ENCODE measurements at places on chromosomes 4 and X.
A peak's percentile ranks its signal among the peaks of the same experiment; 100 is the strongest.

DNA sequence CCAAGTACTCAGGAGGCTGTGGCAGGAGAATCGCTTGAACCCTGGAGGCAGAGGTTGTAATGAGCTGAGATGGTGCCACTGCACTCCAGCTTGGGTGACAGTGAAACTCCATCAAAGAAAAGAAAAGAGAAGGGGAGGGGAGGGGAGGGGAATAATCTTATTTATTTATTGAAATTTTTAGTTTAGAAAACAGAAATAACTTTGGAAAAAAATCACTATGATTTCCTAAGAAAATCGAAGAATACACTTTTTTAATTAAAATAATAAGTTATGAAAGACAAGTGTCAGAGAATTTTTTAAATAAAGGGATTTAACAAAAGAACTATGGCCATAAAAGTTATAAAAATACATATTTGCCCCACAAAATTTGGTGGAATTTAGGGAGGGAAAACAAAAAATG, 836.9 kb upstream of the HS3ST1 start:
- no peak for DNase-seq

DNA sequence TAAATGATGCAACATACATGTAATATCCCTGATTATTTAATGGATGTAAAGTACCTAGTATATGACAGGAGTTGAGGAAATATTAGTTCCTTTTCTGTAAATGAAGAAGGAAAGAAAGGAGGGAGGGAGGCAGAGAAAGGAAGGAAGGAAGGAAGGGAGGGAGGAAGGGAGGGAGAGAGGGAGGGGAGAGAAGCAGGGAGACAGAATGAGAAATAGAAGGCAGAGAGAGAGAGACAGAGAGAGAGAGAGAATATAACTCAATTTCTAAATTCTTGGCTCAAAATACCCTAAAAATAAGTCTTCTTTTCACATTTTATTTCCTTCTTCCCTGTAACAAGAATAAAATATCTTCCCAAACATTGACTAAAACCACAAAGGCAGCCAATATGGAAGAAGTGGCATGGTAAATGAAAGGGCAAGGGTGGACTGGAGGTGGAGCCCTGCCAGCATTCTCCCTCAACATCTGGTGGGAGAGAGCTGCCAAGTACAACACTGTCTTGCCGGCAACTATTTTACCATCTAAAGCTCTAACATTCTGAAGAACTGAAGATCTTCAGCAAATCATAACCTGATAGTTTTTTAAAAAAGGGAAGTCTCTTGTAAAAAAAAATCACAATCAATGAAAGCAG, 245.1 kb downstream of the PPP3CA start:
- DNase-seq = no peak

- DNase-seq = no peak
Measured at GRCh38 chr4:53116954-53117353, 248.9 kb downstream of the SCFD2 start.

DNA sequence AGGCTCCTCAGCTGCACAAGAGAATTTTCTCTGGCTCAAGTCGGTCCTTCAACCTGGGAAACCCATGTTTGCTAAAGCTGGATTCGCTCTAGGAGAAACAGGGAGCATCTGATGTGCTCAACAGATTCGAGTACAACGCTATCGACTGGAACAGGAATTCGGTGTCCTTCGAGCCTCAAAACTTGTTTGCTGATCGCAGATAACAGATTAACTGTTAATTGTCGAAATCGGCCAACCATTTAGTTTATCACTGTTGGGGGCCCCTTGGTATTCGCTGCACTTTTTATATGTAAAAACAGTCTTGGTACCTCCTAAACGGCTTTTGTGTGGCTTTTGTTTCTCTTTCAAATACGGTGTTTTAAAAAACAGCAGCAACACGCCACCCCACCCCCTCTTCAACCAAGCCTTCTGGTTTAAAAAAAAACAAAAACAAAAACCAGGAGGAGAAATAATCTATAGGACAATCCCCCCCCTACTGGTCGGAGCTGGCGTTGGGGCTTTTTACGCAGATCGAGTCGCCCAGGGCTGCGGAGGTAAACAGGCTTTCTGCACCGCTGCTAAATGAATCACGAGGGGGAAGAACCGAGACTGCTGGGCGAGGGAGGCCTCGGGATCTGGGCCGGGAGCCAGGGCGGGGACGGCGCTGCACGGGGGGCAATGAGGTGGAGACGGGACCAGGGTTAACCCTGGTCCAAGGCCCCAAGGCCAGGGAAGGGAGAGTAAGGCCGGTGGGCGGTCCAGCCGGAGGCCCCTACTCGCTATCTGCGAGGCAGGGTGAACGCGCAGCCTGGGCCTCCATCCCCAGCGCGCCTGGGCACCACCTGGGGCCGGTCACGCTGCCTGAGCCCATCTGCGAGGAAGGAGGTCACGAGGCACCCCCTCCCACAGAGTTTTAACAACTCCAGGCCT, 71.7 kb upstream of the BCOR start:
- peak; percentile 45 for DNase-seq

- no peak for DNase-seq
Measured at GRCh38 chr4:38774181-38774955, 8.4 kb downstream of the TLR10 start.

DNA sequence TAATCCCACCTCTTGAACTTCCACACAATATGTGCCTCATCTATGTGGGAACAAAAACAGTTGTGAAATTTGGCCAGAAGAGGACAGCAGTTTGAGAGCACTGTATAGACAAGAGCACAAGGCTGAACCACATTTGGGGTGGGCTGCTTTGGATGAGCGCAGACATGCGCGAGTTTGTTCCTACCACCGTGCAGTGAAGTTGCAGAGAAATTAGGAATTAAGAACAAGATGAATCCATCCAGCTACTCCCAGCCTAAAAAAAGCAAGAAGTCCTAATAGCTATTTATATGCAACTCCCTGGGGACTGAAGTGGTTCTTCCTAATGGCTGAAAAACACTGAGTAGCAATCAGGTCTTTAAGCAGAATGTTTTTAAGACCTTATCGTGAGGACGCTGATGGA, 1.0 kb downstream of the GAB3 start:
- DNase-seq = no peak

- DNase-seq = no peak
Measured at GRCh38 chrX:124268099-124268498, 64.4 kb upstream of the TEX13D start.

DNA sequence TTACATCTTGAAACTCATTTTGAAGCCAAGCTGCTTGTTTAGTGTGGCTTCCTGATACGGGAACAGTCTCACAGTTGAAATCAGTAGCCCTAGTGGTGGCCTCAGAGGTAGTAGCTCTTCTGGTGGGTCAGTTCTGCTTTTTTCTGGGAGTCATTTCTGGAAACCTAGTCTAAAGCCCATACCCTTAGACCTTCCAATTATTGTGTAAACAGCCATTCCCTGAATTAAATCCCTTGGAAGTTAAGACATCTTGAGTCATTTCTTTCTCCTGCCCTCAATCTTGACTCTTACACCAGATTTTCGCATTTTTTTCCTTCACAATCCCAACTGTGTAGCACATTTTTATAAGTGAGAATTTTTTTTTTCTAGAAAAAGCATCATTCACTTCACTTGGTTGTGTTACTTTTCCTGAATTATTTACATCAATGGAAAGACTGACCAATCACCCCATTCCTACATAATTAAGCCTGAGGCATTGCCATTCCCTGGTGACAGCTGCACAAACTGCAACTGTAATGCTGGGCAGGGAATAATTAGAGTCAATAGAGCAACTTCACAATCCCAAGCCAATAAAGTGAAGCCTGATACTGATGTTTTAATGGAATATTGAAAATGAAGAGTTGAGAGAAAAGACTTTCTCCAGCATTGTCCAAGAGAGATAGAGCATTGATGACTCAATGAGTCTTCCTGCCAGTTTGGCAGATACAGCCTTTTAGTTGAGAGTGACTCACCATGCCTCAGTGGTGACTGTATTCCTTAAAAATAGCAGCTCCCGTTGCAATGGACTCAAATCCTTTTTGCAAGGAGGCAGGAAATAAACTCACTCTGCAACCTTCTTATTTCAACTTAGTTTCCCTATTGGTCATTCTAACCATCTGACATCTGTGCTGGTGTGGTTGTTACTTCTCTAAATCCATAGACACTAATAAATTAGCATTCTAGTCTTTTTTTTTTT, 13.0 kb upstream of the SEPSECS start:
- DNase-seq = no peak

DNA sequence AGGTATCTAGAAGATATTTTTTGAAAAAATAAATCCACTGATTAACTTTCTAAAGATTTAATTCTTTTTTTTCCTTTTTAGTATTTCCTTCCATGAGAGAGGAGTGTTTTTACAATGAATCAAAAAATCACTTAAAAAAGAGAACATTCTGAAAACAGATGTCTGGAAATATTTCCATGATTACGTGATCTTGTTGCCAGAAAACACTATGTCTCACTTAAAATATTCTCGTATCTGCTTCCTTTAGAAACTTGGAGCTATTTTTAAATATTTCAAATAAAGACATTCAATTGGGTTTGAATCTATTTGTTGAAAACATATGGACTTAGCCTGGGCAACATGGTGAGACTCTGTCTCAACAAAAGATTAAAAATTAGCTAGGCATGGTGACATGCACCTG, 232.8 kb upstream of the RASGEF1B start:
- DNase-seq = no peak

GRCh38 chrX:51866210-51866609, 27.2 kb upstream of the MAGED1 start:
- DNase-seq = no peak

- no peak for DNase-seq
Measured at GRCh38 chrX:10620121-10620699, at the start of gene MID1. Gene MID1 (minus strand): TSS chrX:10620585. CDS start chrX:10567547, 53,038 bp downstream.

- no peak for DNase-seq
Measured at GRCh38 chrX:106286053-106286650, 118.0 kb downstream of the PWWP3B start.

- DNase-seq = peak; percentile 4
Measured at GRCh38 chrX:7088968-7089615, 58.4 kb upstream of the STS start.

DNA sequence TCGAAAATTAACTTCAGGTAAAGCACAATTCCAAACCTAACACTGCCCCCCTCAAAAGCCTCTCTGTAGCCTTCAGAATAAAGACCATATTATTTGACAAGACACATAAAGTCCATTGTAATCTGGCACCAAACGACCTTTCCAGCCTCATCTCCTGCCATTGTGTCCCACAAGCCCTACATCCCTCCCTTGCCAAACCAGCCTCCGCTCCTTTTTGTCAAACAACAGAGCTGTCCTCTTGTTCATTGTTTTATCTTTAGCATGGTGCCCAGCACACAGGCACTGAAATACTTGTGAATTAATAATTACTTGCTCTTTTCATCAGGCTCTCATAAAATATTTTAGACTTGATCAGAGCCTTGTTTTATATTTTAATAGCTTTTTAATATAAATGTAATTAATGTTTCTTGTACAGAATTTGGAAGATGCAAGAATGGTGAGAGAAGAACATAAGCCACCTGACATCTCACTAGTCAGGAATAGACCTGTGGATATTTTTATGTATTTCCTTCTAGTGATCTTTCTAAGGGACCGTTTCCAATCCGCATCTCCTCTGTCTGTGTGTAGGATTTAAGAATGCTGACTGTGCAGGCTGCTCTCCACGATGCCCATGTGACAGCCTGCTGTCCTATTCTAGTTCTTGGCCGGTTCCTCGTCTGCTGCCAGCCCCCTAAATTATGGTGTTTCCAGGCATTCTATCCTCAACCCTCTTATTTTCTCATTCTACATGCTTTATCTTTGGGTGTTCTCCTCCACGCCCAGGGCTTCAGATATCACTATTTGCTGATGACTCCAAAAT, 3.0 kb upstream of the IRF2 start:
- DNase-seq = no peak

GRCh38 chr4:153432965-153433753, 33.0 kb upstream of the TMEM131L start:
- no peak for DNase-seq

GRCh38 chr4:44025376-44026020, 423.1 kb downstream of the KCTD8 start:
- DNase-seq = no peak

GRCh38 chr4:183757060-183757459, 98.0 kb downstream of the TRAPPC11 start:
- no peak for DNase-seq

DNA sequence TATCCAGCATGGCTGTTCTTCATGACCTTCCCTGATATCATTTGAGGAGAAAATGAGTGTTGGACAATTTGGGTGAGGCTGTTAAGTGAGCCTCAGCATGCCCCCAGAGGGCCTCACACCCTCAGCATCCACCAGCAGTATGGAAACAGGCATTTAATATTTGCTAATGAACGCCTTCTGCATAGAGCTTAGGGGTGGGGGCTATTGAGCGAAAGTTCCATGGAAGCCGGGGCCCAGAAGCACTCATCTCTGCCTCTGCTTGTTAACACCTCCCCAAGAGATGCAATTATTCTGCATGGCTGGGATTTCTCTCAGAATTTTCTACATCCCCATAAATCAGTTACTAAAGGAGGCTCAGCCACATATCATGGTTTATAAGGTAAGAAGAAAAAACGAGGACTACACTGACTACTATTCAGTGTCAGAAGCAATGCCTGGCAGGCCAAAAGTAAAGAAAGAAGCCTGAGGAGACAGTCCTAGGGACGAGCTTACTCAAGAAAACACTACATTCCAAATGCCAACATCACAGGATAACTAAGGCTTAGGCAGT, 100.1 kb upstream of the MAP3K15 start:
- DNase-seq = no peak

- no peak for DNase-seq
Measured at GRCh38 chr4:180116840-180117239, 2126.4 kb upstream of the TENM3 start.

DNA sequence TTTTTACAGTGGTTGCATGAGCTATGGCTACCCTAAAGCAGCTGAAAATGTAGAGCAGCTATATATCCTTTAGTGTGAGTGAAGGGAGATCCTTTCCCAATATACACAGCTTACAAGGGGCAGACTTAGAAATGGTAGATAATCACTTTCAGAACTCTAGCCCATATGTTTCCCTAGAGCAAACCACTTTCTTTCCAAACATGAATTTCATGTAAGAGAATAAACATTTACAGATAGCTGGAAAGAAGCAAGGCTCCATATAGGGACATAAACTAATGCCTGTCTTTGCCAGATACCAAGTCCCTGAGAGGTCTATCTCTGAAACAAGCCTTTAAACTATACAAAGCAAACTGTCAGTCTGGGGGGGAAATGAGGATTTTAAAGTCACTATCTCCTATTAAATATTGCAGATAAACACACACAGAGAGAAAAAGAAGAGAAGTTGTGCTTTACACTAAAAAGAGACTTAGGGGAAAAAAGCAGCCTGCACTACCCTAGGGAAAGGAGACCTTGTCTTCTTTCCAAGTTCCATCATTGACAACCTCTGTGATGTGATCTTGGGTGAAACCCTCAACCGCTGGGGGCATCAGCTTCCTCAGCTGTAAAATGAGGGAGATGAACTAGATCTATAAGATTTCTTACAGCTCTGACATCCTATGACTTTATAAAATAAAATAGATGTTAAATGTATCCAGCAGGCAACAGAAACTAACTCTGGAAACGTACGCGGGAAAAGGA, 73.6 kb downstream of the TMEM156 start:
- DNase-seq = no peak

All from stimulated activated CD8-positive, alpha-beta memory T cell treated with anti-CD3 and anti-CD28 coated beads, Interleukin-4, amount 100 ng/mL, for 1 hour (primary cell).